ENCODE measurements at places on chromosomes 3 and 15. TPM values are rescaled to one million over a fixed set of nuclear protein-coding genes. Genes with fewer than 3 reads are reported as not detected.

Gene NIPA2
- total RNA-seq = 159 TPM

Gene SLC38A3
- not detected for total RNA-seq

Gene SERPINI2
- total RNA-seq = not detected

Gene MYO1E
- 122 TPM for total RNA-seq

Gene ICE2
- total RNA-seq = 25.1 TPM

Gene GOLGA8R
- total RNA-seq = 1.6 TPM

Gene SCAMP5
- total RNA-seq = 0.29 TPM

Gene FANCD2OS
- not detected for total RNA-seq

Gene VWA5B2
- not detected for total RNA-seq

Gene SHC4
- total RNA-seq = 2.9 TPM

Gene SPESP1
- not detected for total RNA-seq

Gene ADGRG7
- not detected for total RNA-seq

Gene SCG5
- total RNA-seq = 0.87 TPM

Gene PTX3
- total RNA-seq = 10.5 TPM

Gene HGD
- total RNA-seq = not detected

Gene PLSCR2
- not detected for total RNA-seq

Gene KCNAB1
- total RNA-seq = not detected

Gene CHST2
- total RNA-seq = 9.2 TPM

Gene CACNA2D2
- total RNA-seq = not detected

Gene LMAN1L
- total RNA-seq = not detected

Gene FAM81A
- 2.8 TPM for total RNA-seq

Gene MYL3
- total RNA-seq = not detected

Gene COMMD4
- total RNA-seq = 156 TPM

Gene ATP13A5
- total RNA-seq = not detected

Gene SEMA6D
- total RNA-seq = 2.3 TPM

Gene PCSK6
- 0.44 TPM for total RNA-seq

Measured in SJSA1 (cell line).